Neuronal stem cell (in vitro differentiated cells): ENCODE measurements at places on chromosomes 5 and 9.

DNA sequence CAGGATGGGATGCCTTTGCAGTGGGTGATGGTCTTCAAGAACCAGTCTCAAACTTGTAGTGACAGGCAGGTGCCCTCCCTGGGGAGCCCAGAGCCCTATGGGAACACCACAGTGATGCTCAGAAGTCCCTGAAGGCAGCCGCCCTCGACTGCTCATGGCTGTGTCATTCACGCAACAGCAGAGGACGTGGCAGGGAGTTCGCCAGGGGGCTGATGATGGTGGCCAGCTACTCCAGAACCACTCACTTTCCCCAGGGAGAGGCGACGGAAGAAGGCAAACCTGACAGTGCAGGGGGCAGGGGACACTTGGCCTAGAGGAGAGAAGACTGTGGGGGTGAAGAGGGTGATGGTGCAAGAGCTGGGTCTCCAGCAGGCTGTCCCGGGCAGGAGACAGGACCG, 4.0 kb downstream of the IL13 start:
- no peak for DNase-seq

DNA sequence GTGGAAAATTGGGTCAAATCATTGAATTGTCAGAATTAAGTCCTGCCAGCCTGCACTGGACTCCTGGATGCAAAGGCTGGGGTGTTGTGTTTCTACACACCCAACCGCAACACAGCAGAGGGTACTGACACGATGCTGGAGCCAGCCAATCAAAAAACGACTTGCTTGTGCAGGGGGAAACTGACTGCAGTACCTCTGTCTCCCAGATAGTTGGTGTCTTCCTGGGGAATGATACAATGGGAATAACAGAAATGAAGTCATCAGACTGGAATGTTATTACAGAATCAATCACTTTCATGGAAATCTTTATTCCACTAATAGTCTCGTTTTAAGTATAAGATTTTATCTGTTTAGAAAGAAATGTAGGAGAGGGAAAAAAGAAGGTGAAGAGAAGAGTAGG, 330.3 kb downstream of the MLLT3 start:
- DNase-seq: no peak

DNA sequence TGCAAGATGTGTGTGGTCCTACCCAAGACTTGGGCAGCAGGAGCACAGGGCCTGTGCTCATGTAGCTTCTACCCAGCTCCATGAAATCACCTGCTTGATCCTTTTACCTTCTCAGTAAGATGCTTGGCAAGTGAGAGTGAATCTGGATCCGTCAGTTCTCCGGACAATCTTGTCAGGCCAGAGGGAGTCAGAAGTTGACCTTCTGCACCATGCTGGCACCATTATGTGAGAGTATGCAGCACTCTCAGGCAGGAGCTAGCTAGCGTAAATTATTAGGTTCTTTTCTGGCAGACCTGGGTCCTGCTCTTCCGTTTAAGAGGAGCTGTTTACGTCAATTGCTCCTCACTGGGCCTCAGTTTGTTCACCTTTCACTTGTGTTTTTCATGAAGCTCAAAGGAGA, 37.0 kb upstream of the ADAM19 start:
- no peak for DNase-seq

DNA sequence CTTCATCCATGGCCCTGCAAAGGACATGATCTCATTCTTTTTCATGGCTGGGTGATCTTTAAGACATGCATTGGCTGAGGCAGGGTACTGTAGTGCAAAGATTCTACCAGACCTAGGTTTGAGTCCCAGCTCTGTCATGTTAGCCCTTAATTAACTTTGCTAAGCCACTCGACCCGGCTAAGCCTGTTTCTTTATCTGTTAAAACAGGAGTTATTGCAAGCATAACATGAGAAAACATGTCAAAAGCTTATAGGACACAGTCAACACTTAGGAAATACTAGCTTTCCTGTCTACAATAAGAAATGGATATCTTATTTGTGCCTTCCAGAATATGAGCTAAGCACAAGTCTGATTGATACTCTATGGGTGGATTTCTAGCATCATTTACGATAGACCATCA, 92.6 kb downstream of the RASEF start:
- DNase-seq: no peak

DNA sequence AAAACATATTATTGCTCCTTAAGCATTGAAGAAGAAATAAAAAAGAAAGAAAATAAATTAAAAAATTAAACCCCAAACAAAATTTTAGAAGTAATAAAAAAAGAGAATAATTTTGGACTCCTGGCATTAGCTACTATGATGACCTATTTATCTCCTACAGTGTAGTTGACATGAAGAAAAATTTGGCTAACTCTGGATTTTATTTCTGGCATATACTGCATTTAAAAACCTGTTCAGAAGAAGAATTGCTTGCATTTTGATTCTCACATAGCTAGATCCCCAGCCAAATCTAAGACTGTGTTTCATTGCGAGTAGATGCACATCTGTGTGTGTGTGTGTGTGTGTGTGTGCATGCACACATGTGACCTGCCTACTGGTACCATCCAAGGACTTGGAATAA, 30.1 kb upstream of the GABRG2 start:
- no peak for DNase-seq

DNA sequence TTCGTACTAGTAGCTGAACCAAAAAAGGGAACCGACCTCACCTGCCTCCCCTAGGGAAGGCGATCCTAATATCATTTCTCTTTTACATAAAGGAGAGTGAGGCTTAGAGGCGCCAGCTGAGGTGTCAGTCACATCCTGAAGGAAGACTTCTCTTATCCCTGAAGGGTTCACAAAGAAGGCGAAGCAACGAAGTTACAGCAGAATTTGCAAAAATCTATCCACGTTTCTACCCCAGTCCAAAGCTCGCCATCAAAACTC, 598 bp upstream of the KIAA1191 start:
- no peak for DNase-seq

GRCh38 chr5:152864991-152865390, 459.9 kb upstream of the NMUR2 start:
- DNase-seq: no peak

- no peak for DNase-seq
Measured at GRCh38 chr5:149030392-149030791, 32.5 kb downstream of the SH3TC2 start.

DNA sequence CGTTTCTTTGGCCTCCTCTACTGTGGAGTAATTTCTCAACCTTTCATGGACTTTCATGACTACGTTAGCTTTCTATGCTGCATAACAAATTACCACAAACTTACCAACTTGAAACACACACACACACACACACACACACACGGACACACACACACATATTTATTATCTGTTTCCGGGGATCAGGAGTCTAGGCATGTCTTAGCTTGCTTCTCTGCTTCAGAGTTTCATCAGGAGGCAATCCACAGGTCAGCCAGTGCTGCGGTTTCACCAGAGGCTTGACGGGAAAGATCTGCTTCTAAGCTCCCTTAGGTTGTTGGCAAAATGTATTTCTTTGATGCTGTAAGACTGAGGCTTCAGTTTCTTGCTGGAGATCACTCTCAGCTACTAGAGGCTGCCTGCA, 59.0 kb upstream of the C9orf72 start:
- DNase-seq: no peak

DNA sequence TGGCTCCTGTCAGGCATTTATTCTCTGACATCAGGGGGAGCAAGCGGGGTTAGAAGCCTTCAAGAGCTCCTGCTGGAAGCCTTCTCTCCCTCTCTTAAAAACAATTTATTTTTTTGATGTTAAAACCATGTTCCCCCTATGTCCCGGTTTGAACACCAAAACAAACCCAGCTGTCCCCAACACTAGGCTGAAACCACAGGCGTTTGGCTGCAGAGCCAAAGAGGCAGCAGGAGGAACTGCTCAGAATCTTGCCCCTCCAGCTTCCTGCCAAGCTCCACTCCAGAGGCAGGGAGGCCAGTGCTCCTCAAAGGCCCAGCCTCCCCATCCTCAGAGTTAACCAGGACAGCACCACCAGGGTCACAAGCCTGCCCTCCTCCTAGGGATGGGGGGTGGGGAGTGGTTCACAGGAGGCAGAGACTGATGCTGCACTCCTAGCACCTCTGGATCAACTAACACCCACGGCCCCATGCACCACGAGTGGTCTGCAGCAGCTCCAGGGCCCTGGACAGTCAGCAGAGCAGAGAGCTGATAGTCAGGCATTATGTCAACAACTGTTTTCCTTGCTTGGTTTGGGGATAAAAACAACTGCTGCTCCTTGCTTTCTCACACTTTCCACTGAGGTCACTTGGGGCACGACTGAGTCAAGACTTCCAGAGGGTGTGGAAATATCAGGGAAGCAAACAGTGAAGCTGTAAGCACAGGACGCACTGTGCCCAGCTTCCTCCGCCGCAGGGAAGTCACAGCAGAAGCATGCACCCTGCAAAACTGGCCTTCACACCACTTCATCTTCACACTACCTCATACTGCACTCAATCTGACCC, 96.5 kb upstream of the ADRA1B start:
- DNase-seq: no peak

- no peak for DNase-seq
Measured at GRCh38 chr5:154268073-154268472, 77.5 kb downstream of the GALNT10 start.

DNA sequence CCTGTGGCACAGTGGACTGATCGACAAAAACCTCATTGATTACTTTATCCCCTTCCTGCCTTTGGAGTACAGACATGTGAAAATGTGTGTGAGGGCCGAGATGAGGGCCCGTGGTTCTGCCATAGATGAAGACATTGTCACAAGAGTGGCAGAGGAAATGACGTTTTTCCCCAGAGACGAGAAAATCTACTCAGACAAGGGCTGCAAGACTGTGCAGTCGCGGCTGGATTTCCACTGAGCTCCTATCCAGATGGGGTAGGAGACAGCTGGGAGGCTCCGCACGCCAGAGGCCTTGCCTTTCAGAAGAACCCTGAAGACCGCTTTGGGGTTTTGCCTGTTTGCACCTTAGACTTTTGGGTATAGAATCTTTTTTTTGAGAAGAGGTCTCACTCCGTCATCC, 6.4 kb downstream of the TOR1B start:
- DNase-seq: no peak

- DNase-seq: no peak
Measured at GRCh38 chr9:133057006-133057405, 4.8 kb upstream of the CEL start.

DNA sequence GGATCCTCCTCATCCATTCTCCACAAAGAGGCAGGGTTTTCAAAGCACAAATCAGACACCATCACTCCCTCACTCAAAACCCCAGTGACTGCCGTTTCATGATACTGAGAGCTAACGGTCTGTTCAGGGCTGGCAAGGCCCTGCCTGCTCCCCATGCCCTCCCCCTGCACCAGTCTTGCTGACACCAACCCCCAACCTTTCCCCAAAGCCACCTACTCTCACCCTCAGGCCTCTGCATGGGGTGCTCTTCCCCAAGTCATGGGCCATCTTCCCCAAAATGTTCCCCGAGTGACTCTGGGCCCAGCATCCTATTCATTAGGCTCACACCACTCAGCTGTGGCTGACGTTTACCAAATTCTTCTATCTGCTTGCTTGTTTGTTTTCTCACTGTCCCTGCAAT, 21.7 kb upstream of the OLFM1 start:
- DNase-seq: no peak

DNA sequence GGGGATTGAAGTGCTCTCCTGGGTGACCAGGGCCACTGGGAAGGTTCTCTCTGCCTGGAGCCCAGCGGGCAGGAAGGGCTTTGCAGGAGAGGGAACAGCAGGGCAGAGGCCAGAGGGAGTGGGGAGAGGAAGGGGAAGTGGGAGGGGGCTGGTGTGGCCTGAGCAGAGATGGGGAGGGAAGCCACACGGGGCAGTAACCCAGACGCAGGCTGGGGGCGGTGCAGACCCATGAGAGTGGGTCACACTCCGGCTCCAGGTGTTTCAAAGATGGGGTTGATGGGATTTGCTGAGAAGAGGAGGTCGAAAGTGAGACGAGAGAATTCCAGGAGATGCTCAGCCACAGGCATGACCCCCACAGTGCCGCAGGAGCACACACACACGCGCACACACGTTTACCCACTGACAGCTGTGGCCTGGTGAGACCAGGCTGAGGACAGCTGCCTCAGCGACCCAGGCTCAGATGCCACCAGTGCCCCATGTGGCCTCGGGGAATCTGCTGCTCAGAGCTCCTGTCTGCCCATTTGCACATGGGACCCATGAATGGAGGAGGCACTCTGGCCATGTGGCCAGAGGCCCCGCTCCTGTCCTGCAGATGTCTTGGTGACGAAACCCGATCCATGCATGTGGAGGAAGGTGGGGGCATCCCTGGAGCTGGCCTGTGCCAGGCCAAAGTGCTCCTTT, 32.7 kb upstream of the FCN2 start:
- no peak for DNase-seq

- DNase-seq: no peak
Measured at GRCh38 chr5:57340681-57341080, 141.9 kb downstream of the ACTBL2 start.

GRCh38 chr9:13689925-13690324, 410.4 kb upstream of the MPDZ start:
- no peak for DNase-seq

DNA sequence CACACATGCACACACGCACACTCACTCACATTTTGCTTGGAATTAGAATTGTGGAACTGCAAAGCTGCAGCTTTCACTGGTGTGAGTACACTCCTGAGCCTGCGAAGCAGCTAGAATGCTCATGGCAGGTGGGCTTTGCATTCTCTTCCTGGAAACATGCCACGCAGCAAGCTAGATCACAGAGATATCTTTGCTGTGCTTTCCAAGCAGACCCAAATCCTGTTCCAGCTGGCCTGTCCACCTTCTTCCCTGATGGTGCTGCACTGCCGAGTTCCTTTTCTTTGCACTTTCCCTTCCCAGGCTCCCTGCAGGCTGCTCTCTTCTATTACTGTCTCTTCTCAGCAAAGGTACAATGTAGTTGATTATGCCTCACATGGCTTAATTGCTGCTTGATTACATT, 92.7 kb upstream of the CKMT2 start:
- DNase-seq: no peak

DNA sequence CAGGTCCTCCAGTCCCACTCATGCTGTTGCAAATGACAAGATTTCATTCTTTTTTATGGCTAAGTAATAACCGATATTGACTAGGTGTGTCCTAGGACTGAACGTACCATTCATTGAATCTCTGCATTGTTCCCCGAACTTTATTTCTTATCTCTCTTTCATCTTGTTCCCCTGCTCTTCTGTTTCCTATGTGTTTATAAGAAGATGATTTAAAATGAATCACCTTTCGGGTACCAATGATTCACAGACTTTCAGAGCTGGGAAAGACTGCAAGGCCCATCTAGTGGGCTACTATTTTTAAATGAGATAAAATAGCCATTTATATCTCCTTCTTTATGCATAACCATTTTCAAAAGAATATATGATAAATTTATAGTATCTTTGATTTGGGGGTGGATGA, 133.0 kb downstream of the CDH18 start:
- no peak for DNase-seq

- no peak for DNase-seq
Measured at GRCh38 chr5:21219251-21219650, 1231.3 kb upstream of the CDH18 start.

- DNase-seq: no peak
Measured at GRCh38 chr5:179154346-179154990, 94.3 kb downstream of the ZNF354C start.

DNA sequence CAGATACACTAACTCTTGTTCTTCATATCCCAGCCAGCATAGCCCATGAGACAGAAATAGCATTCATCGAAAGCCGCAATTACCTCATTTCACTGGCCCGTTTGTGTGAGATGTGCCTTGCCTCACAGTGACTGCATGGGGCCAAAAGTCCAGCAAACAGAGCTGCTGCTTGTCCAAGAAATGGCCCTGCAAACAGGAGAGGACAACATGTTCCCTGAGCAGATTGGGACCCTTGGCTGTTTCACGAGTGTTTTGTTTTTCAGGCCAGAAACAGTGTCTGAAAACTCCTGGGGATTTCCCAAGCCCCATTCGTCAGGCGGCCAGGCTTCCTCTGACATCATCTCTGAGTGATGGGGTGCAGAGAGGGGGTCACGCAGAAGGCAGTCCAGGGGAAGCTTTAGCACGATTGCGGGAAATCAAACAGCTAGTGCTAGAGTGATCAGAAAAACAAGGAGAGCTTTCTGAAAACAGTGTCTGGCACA, 503.6 kb upstream of the PAPPA start:
- no peak for DNase-seq
